Activated CD4-positive, alpha-beta T cell treated with anti-CD3 and anti-CD28 coated beads for 1 hour (primary cell): ENCODE measurements at places on chromosomes 1 and 21.

- DNase-seq = no peak
Measured at GRCh38 chr1:92218559-92218958, 844 bp downstream of the C1orf146 start.

GRCh38 chr21:24594082-24594481 is 1013.2 kb downstream of the MRPL39 start:
- no peak for DNase-seq

DNA sequence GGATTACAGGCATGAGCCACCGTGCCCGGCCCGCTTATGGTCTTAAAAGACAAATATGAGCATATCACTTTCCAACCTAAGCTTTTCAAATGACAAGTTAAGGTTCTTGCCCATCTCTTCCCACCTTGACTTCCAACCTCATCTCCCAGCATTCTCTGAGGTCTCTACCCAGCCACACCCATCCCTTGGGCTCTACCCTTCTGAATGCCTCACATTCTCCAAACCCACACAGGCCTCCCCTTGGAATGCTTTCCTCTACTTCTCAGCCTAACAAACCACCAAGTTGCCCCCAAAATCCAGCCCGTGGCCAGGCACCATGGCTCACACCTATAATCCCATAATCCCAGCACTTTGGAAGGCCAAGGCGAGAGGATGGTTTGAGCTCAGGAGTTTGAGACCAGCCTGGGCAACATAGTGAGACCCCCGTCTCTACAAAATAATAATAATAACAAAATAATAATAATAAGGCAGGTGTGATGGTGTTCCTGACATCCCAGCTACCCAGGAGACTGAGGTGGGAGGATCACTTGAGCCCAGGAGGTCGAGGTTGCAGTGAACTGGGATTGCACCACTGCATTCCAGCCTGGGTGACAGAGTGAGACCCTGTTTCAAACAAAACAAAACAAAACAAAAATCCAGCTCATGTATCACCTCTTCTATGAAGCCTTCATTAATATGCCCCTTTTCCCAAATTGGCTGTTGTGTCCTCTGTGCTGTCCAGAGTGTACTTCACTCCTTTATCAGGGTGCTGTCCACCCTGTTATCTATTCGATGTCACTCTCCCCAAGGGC is 11.2 kb downstream of the DCST2 start:
- no peak for DNase-seq

GRCh38 chr1:171600862-171601261 is 21.2 kb upstream of the MYOCOS start:
- no peak for DNase-seq

- no peak for DNase-seq
Measured at GRCh38 chr1:216665406-216665805, 57.8 kb downstream of the ESRRG start.

- no peak for DNase-seq
Measured at GRCh38 chr1:192399161-192399560, 82.4 kb downstream of the RGS21 start.

DNA sequence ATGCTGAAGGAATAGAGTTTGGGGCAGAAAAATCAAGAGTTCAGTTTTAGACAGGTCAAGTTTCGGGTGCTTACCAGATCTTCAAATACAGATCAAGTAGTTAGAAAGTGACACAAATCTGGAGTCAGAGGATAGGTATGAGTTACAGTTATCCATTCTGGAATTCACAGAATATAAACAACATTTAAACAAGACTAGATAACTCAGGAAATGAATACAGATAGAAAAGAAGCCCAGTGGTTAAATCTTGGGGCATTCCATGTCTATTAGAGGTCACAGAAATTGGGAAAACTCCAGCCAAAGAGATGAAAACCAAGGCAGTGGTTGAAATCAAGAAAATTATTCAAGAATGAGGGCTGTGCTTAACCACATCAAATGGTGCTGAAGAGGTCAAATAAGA is 187.0 kb upstream of the HP1BP3 start:
- no peak for DNase-seq

GRCh38 chr1:240109130-240109529 is 17.4 kb downstream of the FMN2 start:
- no peak for DNase-seq

DNA sequence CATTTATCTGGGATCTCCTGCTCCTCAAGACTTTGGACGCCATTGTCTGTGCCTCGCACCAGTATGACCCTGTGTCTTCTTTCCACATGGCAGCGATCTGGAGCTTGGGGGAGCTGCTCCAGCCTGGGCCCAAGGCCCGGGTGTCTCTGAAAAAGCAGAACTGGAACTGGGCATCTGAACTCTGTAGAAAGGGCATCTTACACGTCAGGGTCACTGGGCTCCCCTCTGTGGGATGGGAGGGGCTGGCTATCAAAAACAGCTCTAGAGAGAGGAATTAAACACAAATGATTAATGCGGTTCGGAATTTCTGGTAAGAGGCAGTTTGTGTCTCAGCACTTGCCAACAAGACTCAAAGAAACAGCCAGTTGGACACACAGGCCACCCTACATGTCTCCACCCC is 16.1 kb downstream of the FCRL1 start:
- no peak for DNase-seq

- DNase-seq = no peak
Measured at GRCh38 chr1:63780565-63780964, 6.7 kb downstream of the ROR1 start.

DNA sequence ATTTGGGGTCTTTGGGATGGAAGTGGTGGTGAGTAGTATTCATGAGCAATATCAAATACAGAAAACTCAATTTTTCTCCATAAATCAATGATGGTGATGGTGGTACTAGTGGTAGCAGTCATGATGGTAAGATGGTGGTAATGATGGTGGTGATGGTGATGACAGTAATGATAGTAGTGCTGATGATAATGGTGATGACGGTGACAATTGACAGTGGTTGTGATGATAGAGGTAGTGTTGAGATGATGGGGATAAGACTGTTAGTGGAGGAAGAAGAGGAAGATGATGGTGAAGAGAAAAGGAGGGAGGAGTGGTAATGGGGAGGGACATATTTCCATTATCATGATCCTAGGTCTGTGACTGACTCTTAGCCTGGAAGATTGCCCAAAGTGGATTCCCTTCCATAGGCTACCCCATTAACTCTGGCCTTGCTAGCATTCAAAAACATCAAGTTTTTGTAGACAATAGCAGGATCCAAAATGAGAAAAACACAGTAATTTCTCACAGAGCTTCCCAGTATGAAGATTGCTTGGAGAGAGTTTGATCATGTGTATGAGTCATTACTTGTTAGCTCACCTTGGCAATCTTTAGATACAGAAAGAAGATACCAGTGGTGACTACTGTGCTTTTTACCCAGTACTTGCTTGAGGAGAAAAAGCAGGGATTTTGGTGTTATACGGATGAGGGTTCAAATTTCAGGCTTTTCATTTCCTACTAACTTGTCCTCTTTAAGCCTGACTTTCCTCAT is 93.9 kb downstream of the ATP1A1 start:
- DNase-seq = no peak

DNA sequence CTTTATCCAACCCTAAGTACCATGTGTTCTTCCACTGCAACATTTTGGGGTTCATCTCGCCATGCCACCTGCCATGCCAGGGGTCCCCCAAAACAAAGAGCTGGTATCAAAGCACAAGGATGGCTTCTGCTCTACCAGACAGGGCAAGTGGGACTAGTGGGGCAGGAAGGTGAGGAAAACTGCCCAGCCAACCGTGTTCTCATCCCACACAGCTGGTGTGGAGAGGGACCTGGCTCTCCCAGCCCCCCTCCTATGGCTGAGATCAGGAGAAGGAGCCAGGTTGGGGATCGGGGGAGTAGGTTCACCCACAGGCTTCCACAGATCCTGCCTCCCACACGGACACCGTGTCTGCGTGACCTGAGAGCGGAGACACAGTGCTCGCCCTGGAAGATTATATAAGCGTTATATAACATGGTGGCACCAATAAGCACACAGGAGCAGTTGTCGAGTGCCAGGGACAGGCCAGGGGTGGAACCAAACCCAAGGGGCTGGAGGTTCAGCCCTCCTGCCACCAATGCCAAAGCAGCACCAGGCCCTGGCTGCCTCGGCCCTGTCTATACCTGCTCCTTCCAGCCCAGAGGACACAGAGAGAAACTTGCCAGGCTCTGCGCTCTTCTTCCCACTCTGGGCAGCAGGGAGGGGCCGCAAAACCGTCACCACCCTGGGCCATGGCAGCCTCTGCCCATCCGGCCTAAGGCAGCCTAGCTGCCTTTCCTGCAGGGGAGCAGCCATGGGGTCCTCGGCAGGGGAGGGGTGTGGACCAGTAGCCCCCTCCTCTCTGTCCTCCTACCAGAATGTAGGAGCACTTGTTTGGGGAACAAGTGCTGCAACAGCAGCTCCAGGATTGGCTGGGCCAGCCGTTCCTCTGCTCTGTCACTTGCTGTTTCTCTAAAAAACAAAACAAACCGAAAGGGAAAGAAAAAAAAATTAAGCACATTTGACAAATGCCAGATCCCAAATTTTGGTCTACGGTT is 43.5 kb downstream of the CD34 start:
- DNase-seq = no peak

DNA sequence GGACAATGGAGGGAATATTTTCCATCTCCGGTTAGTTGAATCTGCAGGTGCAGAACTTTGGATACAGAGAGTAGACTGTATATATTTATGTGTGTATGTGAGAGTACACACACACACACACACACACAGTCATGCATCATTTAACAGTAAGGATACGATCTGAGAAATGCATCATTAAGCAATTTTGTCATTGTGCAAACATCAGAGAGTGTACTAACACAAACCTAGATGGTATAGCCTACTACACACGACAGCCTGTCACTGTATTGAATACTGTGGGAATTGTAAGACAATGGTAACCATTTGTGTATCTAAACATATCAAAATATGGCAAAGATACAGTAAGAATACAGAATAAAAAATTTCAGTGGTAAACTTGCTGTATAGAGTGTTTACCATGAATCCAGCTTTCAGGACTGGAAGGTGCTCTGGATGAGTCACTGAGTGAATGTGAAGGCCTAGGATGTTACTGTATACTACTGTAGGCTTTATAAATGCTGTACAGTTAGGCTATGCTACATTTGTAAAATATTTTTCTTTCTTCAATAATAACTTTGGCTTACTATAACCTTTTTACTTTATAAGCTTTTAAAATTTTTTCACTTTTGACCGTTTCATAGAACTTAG is 138.5 kb downstream of the ZZZ3 start:
- no peak for DNase-seq

- no peak for DNase-seq
Measured at GRCh38 chr1:200877839-200878551, 5.2 kb downstream of the GPR25 start.

- no peak for DNase-seq
Measured at GRCh38 chr21:41717573-41718330, 49.1 kb downstream of the RIPK4 start.

DNA sequence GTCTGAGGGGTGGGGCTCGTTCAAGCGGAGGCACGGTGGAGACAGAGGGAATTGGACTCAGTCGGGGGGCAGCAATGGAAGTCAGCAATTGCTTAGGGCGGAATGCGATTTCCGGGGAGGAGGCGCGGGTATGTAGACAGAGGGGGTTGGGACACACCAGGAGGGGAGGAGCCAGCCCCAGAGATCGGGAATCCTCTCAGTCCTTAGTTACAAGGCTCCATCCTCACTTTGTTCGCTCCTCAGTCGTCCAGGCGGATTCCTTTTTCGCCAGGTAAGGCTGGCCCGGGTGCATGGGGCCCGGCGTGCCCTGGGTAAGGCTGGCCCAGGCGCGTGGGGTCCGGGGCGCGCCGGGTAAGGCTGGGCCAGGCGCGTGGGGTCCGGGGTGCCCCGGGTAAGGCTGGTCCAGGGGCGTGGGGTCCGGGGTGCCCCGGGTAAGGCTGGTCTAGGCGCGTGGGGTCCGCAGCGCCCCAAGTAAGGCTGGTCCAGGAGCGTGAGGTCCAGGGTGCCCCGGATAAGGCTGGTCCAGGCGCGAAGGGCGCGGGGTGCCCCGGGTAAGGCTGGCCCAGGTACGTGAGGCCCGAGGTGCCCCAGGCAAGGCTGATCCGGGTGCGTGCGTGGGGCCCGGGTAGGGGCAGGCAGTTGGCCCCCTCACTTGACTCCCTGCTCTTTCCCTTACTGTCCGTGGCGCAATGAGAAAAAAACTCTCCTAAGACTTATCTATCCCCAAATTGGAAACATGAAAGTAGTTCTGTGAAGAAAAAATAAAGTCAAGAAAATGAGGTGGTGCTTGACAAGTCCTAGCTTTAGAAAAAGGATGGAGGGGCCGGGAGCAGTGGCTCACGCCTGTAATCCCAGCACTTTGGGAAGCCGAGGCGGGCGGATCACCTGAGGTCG is at the start of gene L1TD1:
Gene L1TD1, plus strand, starts transcription at position 199 of the 894 bp plus-strand sequence. CDS start 11,780 bp downstream, outside the sequence.
- DNase-seq = no peak

GRCh38 chr1:78722521-78722920 is 72.9 kb downstream of the IFI44 start:
- DNase-seq = no peak

GRCh38 chr21:19785941-19786340 is 1212.3 kb upstream of the NCAM2 start:
- no peak for DNase-seq

DNA sequence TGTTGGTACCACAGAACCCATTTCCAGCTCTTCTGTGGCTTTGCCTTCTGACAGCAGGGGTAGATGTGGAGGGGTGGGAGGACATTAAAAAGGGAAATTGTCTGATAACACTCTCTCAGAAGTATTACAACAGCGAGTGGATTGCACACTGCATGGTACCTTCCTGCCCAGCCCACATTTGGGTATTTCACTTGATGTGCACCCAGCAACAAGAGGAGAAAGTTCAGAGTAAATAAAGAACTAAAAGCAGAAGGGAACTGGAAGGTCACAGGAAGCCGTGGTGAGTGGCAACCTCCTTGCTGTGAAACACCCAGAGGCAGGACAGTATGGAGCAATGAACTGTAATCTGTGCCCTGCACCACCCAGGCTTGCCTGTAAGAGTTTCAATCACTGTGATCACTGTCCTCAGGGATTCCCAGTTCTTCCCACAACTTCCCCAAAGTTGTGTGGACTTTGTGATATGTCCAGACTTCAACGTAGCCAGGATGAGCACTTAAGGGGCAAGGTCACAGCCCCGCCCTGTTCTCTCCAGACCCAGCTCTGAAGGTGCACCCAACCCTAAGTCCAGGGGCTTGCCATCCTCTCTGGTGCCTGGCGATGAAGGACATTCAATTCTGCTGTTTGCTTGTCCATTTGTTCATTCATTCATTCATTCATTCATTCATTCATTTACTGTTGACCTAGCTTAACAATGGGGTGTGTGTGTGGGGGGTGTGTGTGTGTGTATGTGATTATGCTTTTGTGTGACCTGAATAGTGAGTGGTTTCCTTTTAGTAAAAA is 18.7 kb upstream of the F5 start:
- peak; percentile 23 for DNase-seq

- no peak for DNase-seq
Measured at GRCh38 chr1:97270508-97271307, 549.1 kb downstream of the PTBP2 start.

- no peak for DNase-seq
Measured at GRCh38 chr1:34162852-34163766, 1.9 kb downstream of the CSMD2 start.

DNA sequence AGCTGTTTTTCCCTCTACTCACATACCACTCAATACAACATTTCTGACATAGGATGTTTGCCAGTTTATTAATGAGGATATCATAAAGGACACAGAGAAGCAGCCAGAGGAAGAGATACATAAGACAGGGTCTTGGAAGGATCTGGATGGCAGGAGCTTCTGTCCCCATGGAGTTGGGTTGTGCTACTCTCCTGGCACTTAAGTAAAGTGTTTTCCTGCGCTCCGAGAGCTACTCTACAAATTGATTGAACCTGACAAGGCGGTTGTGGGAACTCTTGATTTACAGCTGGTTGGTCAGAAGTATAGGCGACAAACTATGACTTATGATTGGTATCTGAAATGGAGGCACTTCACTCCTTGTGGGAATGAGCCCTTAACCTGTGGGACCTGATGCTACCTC is 208.8 kb downstream of the HMCN1 start:
- no peak for DNase-seq
